Right renal pelvis (tissue), 4 donors: ENCODE measurements at places on chromosomes 7 and 10.

- no peak for DNase-seq
Measured at GRCh38 chr7:39005036-39005435, 27.3 kb downstream of the POU6F2 start.

DNA sequence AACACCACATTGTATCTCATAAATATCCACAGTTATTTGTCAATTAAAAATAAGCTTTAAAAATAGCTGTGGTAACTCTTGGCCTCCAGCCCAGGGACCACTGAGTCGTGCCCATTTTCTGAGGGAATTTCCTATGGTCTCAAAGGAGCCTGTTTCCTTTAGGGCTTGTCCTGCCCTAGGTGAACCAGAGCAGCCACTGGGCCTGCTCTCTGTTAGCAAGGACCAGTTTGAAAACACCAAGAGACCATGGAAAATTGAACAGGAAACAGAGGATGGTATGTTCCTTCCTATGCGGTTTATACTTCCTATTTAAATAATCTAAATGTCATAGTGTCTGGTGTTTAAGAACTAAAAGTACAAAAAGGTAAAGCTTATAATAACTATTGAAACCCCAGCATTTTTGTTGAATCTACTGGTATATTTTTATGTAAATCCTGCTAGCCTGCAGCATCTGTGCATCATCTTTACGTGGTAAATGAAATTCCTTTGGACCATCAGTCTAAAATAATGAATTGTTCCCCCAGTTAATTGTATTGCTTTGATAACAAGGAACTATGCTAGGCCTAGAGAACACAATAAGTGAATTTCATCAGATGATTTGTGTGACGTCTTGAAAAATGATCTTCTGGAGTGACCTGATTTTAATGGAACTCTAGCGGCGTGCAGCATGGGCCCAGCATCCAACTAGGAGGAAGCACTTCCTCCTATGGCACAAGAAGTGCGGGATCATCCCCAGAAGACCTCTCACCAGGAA is 333.7 kb downstream of the GFRA1 start:
- no peak for DNase-seq

- DNase-seq = no peak
Measured at GRCh38 chr10:31120392-31120791, 88.7 kb upstream of the ZNF438 start.

DNA sequence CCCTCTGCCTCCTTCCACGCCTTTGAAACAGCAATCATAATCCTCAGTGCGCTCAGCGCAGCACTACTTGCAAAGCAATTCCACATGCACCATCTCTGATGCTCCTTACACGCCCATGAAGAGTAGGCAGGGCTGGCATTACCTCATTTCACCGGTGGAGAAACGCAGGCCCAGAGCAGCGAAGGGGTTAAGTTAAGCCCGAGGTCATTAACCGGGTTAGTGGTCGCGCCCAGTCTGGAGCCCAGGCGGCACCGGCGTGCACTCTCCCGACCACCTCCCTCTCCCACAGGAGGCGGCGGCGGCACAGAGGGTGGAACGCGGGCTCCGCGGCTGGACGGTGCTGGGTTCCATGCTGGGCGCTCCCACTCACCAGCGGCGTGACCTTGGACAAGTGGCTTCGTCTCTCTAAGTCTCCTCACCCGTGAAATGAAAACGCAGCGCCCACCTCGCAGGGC is 515 bp downstream of the FASTK start:
- DNase-seq = no peak

DNA sequence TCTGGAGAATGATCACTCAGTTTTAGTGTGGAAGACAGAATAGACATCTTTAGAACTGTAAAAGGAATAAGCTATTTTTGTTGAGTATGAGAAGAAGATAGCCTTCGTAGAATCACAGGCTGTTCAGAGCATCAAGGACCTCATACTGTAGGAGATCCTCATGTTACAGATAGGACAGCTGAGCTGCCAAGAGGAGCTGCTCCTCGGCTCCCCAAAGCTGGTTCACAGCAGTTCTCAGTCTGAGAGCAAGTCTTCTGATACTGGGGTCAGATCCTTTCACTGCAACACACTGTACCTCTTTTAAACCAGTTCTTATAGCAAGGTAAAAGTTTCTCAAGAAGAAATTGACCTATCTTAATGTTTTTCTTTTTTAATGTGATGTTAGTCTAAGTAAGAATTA is 17.1 kb downstream of the CCNY start:
- DNase-seq = no peak

- DNase-seq = no peak
Measured at GRCh38 chr10:30988831-30989435, 42.7 kb downstream of the ZNF438 start.

DNA sequence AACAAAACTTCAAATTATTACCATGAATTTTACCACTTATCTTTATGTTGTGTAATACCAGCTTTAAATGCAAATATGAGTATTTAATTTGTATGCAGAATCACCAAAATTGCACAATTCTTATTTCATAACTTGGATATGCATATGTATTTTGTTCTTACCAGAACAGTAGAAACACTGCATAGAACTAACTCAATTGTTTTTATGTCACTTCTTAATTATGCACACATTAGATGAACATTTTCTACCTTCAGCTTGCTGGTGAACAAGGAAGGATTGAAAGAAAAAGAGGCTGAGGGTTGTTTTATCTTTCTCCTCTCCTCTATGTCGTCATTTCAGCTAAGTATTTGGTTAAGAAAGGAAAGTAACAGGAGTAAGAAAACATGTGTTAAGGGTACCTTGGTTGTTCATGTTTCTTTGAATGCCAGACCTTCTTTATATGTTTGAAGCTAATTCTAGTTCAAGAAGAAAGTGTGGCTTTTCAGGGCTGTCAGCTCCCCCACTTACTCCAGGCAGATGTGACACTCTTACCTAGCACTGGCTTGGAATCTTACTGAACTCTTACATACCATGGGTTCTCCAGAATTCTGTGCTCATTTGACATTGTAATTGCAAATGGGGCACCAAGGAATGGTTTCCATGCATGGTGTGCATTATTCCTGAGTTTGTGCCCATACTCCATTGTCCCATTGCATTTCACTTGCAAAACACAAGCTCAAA is 148.5 kb downstream of the TSPAN12 start:
- DNase-seq = no peak

- no peak for DNase-seq
Measured at GRCh38 chr7:20998309-20998708, 211.6 kb upstream of the SP8 start.

GRCh38 chr10:22589851-22590514 is 124.4 kb downstream of the PIP4K2A start:
- DNase-seq = no peak

GRCh38 chr10:10642751-10643150 is 374.9 kb upstream of the CELF2 start:
- DNase-seq = no peak

- DNase-seq = no peak
Measured at GRCh38 chr7:117225536-117225935, 97.3 kb downstream of the WNT2 start.

DNA sequence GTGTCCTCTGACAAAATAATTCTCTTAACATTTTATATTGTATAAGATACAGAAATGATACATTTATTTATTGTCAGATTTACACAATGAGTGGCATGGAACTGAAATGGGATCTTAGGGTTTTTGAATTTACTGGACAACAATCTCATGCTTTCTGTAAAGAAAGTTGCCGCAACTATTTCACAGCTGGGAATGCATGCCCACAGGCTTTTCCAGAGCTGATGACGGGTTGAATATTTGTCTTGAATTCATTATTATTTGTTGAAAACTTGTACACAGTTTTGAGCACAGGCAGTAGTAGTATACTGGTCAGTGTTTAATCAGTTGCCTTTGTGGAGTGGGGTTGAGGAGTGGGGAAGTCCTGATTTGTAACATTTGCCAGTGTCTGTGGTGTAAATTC is 20.5 kb upstream of the MRC1 start:
- no peak for DNase-seq

DNA sequence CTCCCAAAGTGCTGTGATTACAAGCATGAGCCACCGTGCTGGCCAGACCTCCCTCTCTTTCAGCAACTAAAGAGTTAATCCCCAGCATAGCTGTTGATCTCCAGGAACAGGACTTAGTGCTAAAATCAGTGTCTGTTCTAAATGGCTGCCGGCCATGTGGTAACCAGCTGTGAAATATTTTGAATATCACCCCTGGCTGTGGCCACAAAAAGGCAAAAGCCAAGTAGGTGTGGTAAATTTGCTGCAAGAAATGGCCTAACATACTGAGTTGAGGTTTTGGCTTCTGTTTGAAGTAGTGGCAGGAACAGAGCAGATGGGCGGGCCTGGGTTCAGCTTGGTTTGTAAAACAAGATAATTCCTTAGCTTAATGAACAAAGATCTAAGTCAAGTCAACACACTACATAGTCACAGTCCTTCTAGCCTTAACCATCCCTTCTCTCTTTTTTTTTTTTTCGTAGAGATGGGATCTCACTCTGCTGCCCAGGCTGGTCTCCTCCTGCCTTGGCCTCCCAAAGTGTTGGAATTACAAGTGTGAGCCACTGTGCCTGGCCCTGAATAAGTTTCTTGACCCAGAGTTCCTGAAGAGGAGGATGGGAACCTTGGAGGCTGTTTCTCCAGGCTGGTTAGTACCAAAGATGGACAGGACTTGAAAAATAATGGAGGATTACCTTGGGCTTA is 22.7 kb upstream of the AGFG2 start:
- DNase-seq = no peak

GRCh38 chr10:120980279-120981255 is 129.4 kb downstream of the WDR11 start:
- DNase-seq = no peak

- DNase-seq = no peak
Measured at GRCh38 chr7:92843034-92843760, 6.8 kb upstream of the CDK6 start.

GRCh38 chr10:129614341-129614740 is 147.3 kb downstream of the MGMT start:
- no peak for DNase-seq

GRCh38 chr7:90111-91063 is 102.0 kb upstream of the FAM20C start:
- no peak for DNase-seq

GRCh38 chr7:69364813-69365643 is 233.2 kb upstream of the AUTS2 start:
- DNase-seq = no peak

- DNase-seq = no peak
Measured at GRCh38 chr10:7485244-7485556, 74.4 kb upstream of the SFMBT2 start.

DNA sequence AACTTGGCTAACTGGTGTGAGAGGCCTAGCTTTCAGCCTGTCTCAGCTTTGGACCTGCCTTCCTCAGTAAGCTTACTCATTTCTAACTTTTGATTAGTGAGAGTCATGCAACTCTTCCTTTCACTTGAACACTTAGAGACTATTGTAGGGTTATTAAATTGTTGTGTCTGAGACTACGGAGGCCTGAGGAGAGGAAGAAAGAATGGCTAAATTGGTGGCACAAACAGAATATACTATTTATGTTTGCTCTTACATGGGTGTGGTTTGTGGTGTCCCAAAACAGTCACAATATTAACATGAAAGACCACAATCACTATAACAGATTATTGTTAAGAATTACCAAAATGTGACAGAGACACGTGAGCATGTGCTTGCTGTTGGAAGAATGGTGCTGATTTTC is 82.1 kb downstream of the TRIM24 start:
- no peak for DNase-seq

DNA sequence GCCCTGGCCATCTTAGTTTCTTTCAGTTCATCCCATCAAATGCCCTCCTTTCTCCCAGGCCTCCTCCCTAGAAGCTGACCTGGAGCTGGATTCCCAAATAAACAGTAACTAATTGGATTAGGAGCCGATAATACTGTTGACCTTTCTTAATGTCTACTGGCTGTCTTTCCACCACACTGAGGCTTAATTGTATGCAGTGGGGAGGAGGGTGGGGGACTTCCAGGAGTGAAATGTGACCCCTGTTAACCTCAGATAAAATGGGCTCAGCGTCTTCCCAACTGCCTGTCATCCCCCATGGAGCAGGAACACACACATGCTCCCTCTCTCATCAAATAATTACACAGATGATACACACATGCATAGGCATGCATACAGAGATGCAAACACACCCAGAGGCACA is 53.7 kb upstream of the LBX1 start:
- no peak for DNase-seq

- DNase-seq = no peak
Measured at GRCh38 chr7:22618528-22618927, 108.5 kb upstream of the IL6 start.

DNA sequence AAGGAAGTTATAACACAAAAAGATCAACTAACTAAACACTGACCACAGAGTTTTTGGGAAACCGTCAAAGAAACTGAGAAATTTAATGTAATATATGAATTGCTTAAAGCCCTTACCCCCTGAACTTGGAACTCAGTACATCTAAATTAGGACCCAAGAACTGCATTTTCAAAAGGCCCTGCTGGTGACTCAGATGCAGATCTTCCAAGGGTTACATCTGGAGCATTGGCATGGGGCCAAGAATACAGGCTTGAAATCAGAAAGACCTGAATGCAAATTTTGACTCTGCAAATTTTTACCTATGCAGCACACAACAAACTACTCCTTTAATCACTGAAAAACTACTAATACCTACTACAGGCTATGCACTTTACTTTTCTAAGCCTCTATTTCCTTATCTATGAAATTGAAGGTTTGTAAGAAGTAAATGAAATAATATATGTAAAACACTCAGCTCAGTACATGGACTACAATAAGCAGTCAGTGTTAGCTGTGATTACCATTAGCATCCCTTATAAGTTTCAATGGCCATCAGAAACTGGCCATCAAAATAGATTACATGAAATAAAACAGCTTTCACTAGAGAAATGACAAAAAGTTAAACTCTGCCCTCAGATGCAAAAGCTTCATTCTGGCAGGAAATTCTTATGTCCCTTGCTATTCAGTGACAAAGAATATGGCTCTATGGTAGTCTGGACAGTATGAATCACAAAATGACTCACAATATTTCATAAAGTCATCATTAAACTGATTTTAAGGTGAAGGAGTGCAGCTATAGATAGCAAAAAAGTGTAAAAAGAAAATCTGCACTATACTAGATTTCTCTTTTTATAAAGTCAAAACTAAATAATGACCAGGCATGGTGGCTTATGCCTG is 43.6 kb downstream of the NSUN6 start:
- no peak for DNase-seq

DNA sequence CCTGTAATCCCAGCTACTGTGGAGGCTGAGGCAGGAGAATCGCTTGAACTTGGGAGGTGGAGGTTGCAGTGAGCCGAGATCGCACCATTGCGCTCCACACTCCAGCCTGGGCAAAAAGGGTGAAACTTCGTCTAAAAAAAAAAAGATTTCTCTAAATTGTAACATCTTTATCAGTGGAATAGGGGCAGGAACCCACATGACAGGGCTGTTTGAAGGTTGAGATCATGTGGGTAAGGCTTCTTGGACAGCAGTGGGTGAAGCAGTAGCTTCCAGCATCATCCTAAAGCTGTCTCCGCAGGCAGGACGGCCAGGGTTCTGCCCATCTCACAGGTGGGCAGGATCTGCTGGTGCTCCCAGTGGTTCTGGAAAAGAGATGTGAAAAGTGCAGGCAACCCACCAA is 37.9 kb upstream of the SEPHS1 start:
- no peak for DNase-seq

GRCh38 chr10:62709200-62709599 is 95.3 kb upstream of the ADO start:
- no peak for DNase-seq

GRCh38 chr7:19489162-19489820 is 219.5 kb downstream of the POLR1F start:
- DNase-seq = no peak
